ENCODE measurements at places on chromosomes 2 and 18.

DNA sequence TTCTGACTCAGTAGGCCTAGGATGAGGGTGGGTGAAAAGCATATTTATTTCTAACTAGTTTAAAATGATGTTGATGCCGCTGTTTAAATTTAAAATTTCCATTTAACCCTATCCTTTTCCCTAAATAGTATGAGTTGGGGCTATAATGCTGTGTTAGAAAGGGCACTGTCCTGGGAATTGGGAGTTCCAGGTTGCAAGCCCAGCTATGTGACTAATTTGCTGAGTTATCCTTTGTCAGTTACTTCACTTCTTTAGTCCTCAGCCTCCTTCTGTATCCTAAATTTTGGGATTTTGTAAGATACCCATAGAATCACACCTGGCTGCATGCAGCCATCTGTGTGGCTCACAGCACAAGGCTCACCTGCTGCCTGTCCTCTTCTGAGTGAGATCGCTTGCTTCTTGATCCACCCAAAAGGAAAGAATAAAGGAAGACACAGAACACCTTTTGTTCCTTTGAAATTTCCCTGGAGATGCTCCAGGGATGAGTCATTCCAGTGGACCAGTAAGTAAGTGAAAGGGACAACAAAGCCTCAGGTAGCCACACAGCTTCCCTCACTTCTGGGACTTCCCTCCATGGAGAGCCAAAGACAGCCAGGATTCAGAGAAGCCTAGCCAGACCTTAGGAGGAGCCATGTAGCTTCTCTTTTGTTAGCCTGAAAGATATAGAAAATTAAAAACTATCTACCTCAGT lies 97.2 kb downstream of the DTNA start:
- no peaks in the 10 kb centered on the region for H3K36me3 ChIP-seq
- DNase-seq: no peak
- H3K27ac ChIP-seq: no peak overlapping the region
- peaks cover 23% of the 10 kb centered on the region for H3K4me1 ChIP-seq
- no peak overlapping the region for H3K4me3 ChIP-seq

GRCh38 chr18:27991391-27991790 lies 185.5 kb downstream of the CDH2 start:
- H3K27ac ChIP-seq: no peak overlapping the region
- no peaks in the 10 kb centered on the region for H3K36me3 ChIP-seq
- H3K4me1 ChIP-seq: peaks cover 44% of the 10 kb centered on the region
- H3K4me3 ChIP-seq: no peak overlapping the region
- H3K27me3 ChIP-seq: no peaks in the 10 kb centered on the region

DNA sequence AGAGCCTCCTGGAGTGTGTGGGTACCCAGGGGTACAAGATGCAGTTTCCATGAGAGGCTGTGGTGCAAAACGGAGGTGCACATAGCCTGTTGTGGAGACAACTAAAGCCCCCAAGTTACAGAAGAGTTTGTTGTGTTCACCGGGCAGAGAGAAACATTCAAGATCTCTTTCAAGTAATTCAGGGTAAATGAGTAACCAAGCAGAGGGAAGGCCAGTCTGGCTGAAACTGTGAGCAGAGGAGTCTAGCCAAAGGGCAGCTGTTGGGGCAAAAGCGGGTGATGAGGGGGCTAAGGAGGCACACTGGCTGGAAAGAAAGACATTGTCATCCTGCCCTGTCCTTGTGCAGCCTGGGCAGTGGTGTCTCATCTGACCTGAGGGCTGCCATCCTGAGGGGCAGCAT lies 52.0 kb downstream of the CXCR4 start:
- H3K4me3 ChIP-seq: no peak overlapping the region
- no peak overlapping the region for H3K27ac ChIP-seq
- no peak for DNase-seq

DNA sequence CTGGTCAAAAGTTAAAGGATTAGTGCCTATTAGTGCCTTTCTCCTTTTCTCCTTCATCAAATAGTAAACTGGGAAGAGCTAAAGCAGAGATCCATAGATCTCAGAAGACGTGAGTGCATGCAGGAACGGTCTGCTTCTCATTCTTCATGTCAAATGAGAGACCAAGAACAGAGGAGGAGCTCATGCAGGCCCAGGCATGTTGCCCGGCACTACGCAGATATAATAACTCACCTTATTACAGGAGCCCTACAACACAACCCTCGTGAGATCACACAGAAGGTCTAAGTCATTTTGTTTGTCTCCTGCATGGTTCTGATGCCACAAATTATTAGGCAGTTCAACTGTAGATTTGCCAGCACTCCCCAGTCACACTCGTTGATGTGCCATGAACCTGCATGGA lies 71.8 kb downstream of the CMPK2 start:
- H3K27ac ChIP-seq: no peak overlapping the region
- no peaks in the 10 kb centered on the region for H3K4me1 ChIP-seq
- no peaks in the 10 kb centered on the region for H3K36me3 ChIP-seq
- peaks cover under 1% of the 10 kb centered on the region for H3K27me3 ChIP-seq
- no peak overlapping the region for H3K4me3 ChIP-seq

DNA sequence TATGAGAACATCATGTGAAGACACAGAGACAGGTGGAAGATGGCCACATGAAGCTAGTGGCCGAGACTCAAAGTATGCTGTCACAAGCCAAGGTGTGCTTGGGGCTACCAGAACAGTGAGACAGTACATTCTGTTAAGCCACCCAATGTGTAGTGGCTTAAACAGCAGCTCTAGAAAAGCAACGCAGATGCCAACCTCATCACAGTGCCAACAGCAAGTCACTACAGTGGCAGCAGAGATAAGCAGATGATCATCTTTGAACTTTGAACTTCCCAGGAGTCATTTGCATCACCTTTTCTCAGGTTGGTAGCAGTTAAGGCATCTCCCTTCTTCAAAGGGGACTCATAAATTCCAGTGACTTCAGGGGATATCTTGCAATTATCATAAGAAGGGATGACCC lies 394.4 kb downstream of the LRP1B start:
- no peaks in the 10 kb centered on the region for H3K36me3 ChIP-seq
- no peak overlapping the region for H3K27ac ChIP-seq
- no peaks in the 10 kb centered on the region for H3K4me1 ChIP-seq
- H3K27me3 ChIP-seq: no peaks in the 10 kb centered on the region

- H3K4me3 ChIP-seq: no peak overlapping the region
- H3K27me3 ChIP-seq: peaks cover 64% of the 10 kb centered on the region
- no peak for DNase-seq
- H3K27ac ChIP-seq: no peak overlapping the region
These were observed 222.1 kb downstream of the CELF4 start for GRCh38 chr18:37343542-37343851.

DNA sequence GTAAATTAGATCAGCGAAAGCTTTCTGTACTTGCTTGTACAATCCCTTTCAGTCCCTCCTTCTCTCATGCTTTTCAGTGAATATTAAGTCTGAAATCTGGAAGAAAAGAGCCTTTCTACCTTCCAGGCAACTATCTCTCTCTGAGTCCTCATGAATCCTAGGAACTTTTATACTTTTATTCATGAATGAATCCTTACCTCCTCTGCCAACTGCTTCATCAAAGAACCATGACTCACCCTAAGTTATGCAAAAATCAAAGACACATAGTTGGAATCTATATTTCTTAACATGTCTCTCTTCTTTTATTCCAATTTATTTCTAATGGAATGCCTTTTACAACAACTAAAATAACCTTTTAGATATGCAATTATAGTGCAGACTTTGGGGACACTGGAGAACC lies 394.2 kb downstream of the CLIP4 start:
- H3K4me1 ChIP-seq: no peaks in the 10 kb centered on the region
- H3K4me3 ChIP-seq: no peak overlapping the region
- no peak overlapping the region for H3K27ac ChIP-seq
- no peaks in the 10 kb centered on the region for H3K36me3 ChIP-seq
- no peaks in the 10 kb centered on the region for H3K27me3 ChIP-seq
- no peak for DNase-seq

- H3K4me1 ChIP-seq: no peaks in the 10 kb centered on the region
- no peak for DNase-seq
- H3K36me3 ChIP-seq: no peaks in the 10 kb centered on the region
- H3K27ac ChIP-seq: no peak overlapping the region
- H3K4me3 ChIP-seq: no peak overlapping the region
- no peaks in the 10 kb centered on the region for H3K27me3 ChIP-seq
These were observed 61.7 kb downstream of the STRADB start for GRCh38 chr2:201513271-201513670.

GRCh38 chr18:25503567-25504081 lies 151.7 kb upstream of the ZNF521 start:
- H3K4me1 ChIP-seq: peaks cover 5% of the 10 kb centered on the region
- peak overlapping the region; percentile 41 for H3K4me3 ChIP-seq
- no peak overlapping the region for H3K27ac ChIP-seq
- DNase-seq: peak; percentile 63
- no peaks in the 10 kb centered on the region for H3K27me3 ChIP-seq
- no peaks in the 10 kb centered on the region for H3K36me3 ChIP-seq

- H3K27ac ChIP-seq: no peak overlapping the region
- H3K4me3 ChIP-seq: no peak overlapping the region
- no peaks in the 10 kb centered on the region for H3K4me1 ChIP-seq
- H3K27me3 ChIP-seq: peaks cover 66% of the 10 kb centered on the region
- no peaks in the 10 kb centered on the region for H3K36me3 ChIP-seq
These were observed 6.5 kb downstream of the TMEM163 start for GRCh38 chr2:134712299-134712698.

DNA sequence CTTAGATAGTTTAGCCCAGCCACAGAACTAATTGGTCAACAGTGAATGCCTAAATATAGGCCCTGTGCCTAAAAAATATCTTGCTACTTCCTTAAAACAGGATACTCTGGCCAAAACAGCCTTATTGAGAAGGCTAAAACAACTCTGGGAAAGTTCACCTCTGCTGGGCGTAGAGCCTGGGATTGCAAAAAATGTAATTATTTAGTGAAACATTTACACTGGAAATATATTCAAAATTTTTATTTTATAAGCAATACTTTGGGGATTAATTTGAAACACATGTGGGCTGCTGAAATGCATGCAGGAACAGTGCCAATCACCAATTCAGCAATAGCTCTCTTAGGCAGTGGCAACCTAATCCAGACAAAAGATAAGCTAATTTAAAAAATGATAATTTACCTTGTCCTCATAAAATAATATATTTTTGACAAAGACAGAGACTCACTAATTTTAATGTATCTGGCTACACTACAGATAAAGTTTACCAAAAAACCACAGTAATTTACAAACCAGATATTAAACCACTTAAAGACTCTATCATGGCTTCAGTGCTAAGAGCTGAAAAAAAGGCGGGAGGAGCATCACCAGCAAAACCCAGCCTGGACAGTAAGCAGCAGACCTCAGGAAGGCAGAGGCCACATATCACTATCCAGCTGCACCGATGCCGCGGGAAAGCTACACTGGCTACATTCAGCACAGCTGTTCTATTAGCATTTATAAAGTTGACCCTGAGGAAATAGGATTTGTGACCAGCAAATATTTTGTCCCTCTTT lies 18.5 kb downstream of the TRAK2 start:
- H3K36me3 ChIP-seq: peaks cover 5% of the 10 kb centered on the region
- H3K4me3 ChIP-seq: peak overlapping the region; percentile 17
- H3K27ac ChIP-seq: peak overlapping the region; percentile 76
- no peaks in the 10 kb centered on the region for H3K27me3 ChIP-seq

- H3K27ac ChIP-seq: no peak overlapping the region
- H3K36me3 ChIP-seq: no peaks in the 10 kb centered on the region
- no peaks in the 10 kb centered on the region for H3K4me1 ChIP-seq
These were observed 94.7 kb upstream of the L3MBTL4 start for GRCh38 chr18:6509417-6509816.

DNA sequence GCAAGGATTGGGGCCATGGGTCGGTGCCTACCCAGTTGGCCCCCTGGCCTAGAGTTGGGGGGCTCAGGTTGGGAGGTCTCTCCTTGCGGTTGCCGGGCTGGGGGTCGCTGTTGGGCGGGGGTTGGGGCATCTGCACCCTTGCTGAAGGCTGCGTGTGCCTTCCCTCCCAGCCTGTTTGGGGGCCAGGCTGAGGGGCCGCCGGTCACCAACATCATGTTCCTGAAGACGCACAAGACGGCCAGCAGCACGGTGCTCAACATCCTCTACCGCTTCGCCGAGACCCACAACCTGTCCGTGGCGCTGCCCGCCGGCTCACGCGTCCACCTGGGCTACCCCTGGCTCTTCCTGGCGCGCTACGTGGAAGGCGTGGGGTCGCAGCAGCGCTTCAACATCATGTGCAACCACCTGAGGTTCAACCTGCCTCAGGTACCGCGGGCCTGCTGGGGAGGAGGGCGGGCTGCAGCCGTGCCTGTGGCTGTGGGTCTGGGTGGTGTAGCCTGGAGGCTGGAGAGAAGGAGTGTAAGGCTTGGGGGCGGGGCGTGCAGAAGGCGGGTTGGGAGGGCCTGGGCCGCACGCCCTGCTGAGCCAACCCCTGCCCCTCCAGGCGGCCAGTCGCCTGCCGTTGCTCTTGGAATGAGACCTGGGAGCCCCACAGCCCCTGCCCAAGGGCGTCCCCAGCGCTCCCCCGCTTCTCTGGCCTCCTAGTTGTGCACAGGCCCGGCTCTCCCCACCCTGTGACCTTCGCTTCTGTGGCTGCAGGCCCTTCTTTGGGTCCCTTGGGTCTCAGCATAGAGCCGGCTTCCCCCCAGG lies 7.2 kb upstream of the NEU4 start:
- H3K27ac ChIP-seq: no peak overlapping the region
- H3K36me3 ChIP-seq: no peaks in the 10 kb centered on the region
- no peak for DNase-seq
- H3K4me1 ChIP-seq: peaks cover 22% of the 10 kb centered on the region
- H3K27me3 ChIP-seq: peaks cover 24% of the 10 kb centered on the region

DNA sequence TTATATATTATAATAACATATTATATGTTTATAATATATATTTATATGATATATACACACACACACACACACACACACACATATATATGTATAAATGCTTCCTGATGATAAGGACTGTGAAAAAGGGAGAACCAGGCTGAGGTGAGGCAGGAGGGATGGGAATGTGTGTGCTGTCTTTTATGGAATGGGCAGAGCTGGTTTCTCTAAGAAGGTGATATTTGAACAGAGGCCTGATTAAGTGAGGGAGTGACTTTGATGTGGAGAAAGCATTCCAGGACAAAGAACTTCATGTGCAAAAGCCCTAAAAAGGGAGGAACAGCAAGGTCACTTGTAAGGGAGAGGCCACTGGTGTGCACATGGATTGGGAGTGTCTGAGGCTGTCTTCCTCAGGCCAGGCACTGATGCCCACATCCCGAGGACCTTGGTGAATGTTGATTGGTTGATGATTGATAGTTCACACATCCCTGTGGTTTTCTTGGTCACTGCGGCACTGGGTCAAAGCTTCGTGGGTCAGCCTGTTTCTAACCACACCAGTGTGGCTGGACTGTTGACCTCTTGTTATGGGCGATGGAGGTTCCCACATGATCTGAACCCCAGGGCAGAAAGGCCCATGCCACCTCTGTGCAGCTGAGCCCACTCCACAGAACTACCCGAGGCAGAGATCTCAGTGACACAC lies 196.9 kb downstream of the MYCN start:
- H3K4me3 ChIP-seq: no peak overlapping the region
- H3K36me3 ChIP-seq: no peaks in the 10 kb centered on the region
- no peaks in the 10 kb centered on the region for H3K4me1 ChIP-seq
- no peak for DNase-seq

DNA sequence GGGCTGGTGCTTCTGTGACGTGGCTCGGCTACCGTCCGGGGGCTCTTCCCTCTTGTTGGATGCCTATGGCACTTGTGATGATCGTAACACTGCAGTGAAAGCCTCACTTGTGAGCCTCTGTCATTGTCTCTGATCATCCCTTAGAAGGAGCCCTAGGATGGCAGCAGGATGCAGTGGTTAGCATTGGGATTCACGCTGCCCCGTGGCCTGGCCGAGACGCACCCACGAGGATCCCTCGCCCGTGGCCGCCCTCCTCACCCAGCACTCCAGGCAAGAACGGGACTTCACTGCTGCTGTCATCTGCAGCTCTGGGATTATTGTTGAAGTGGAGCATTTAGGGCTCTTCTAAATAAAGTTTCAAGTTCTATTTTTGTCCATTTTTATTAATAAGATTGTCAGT lies 46.8 kb upstream of the CTDP1 start:
- H3K27me3 ChIP-seq: peaks cover 14% of the 10 kb centered on the region
- H3K4me1 ChIP-seq: no peaks in the 10 kb centered on the region
- no peak overlapping the region for H3K4me3 ChIP-seq
- no peak overlapping the region for H3K27ac ChIP-seq
